Left ventricle myocardium inferior (tissue), 1 donor: ENCODE measurements at places on chromosomes 6 and 20. TPM values are rescaled to one million over a fixed set of nuclear protein-coding genes. Genes with fewer than 3 reads are reported as not detected.

MOXD1 gene
- 3.4 TPM for total RNA-seq

GRCh38 chr6:56232436-56232835 lies 14.9 kb downstream of the COL21A1 start:
- H3K27me3 ChIP-seq: no peaks in the 10 kb centered on the region
- no peak overlapping the region for H3K27ac ChIP-seq

LZTS3 gene
- 13.4 TPM for total RNA-seq

GRCh38 chr6:11552442-11552841 lies 14.9 kb downstream of the TMEM170B start:
- no peaks in the 10 kb centered on the region for H3K36me3 ChIP-seq
- no peaks in the 10 kb centered on the region for H3K4me1 ChIP-seq
- H3K27me3 ChIP-seq: no peaks in the 10 kb centered on the region
- DNase-seq: no peak

PLTP gene
- 84.1 TPM for total RNA-seq

RING1 gene
- total RNA-seq: 28.4 TPM

UST gene
- total RNA-seq: 3.3 TPM

PDYN gene
- total RNA-seq: not detected

GRCh38 chr20:48395816-48396546 lies 431.8 kb downstream of the PREX1 start:
- H3K27ac ChIP-seq: no peak overlapping the region
- no peaks in the 10 kb centered on the region for H3K36me3 ChIP-seq
- no peak overlapping the region for H3K4me3 ChIP-seq
- no peak for DNase-seq
- no peaks in the 10 kb centered on the region for H3K27me3 ChIP-seq
- H3K4me1 ChIP-seq: peaks cover 26% of the 10 kb centered on the region

GRCh38 chr6:105596284-105596755 lies 193.4 kb upstream of the PREP start:
- DNase-seq: no peak
- no peak overlapping the region for H3K27ac ChIP-seq

DNA sequence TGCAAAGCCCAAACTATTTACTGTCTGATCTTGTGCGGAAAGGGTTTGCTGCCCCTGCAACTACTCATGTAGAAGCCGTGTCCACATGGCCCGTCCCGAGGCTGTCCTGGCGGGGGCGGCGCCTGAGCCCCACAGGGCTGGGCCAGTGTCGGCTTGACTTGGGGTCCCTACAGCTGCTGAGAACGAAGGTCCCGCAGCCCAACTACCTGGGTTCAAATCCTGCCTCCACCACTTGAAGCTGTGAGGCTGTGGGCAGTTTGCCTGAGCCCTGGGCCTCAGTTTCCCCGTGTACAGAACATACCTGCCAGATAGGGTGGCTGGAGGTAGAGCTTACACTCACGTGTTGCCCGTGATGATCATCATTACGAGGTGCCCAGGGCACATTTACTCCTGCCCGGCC lies 111.1 kb downstream of the SULF2 start:
- no peak overlapping the region for H3K27ac ChIP-seq
- H3K36me3 ChIP-seq: peaks cover 23% of the 10 kb centered on the region
- no peak for DNase-seq
- no peaks in the 10 kb centered on the region for H3K27me3 ChIP-seq
- H3K4me1 ChIP-seq: peaks cover 7% of the 10 kb centered on the region

DNA sequence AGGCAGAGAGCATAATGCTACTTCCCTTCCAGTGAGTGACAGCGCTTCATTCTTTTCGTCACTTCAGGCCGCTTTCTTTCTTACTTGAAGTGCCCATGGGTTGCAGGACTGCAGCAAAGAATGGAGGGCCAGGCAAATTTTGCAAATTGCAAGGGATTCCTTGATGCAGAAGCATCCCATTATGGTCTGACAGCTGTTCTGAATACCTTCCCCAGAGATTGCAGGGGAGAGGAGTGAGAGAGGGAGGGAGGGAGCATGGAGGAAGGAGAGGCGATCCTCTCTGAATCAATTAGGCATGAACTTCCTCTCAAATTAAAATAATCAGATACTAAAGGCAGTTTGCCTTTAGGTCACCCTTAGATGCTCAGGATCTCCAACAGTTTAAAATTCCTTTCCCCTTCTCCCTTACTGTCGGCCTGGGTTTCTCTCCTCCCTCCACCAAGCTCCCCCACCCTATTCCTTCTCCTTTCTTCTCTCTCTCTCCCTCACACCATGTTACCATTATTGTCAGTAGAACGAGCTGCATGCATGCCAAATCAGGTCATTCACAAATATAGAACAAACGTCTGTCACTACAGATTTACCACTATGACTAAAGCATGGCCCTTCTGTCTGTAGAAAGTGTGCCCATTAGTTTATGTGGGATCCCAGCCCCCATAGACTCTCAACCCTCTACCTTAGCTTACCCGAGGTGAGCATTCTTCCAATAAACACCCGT lies 289.2 kb downstream of the CD83 start:
- H3K27ac ChIP-seq: no peak overlapping the region
- DNase-seq: no peak
- H3K4me1 ChIP-seq: peaks cover 7% of the 10 kb centered on the region
- H3K36me3 ChIP-seq: no peaks in the 10 kb centered on the region
- H3K4me3 ChIP-seq: no peak overlapping the region
- H3K27me3 ChIP-seq: no peaks in the 10 kb centered on the region

DNA sequence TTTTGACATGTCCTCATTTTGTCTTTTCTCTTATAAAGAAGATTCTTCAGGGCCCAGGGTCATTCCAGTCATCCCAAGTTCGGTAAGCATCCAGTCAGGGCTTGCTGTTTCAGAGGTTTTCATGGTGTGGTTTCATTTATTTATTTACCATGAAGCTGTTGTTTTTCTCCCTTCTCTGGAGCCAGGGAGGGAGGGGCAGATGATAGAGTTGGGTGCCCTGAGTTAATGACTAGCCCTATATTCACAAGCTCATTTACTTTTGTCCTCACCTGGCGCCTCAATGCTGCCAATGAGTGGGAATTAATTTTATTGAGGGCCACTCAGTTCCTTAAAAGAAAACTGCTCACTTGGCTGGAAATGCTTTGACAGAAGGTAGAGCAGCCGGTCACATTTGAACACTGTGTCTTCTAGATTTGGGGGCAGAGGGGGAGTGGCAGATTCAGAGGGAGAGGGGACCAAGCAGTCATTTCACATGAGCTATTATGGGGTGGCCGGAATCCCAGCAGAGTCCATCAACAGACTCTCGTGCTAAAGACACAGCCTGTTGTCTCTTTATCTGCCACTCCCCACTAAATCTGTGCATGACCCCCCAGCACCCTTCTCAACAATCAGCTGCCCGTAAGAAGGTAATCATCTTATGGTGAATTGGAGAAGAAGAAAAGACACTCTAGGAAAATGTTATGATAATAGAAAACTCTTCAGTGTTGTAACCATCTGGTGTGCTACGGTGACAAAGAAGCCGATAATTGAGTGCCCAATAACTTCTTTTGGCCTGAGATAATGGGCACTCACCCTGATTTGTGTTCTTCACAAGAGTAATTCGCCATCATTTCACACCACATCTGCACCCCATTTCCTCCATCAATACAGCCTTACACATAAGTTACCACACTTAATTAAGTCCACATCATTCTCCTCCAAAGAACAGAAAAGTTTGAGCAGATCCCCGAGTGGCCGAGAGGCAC lies 573.5 kb upstream of the JAG1 start:
- DNase-seq: no peak
- peaks cover 7% of the 10 kb centered on the region for H3K4me1 ChIP-seq
- no peak overlapping the region for H3K27ac ChIP-seq
- H3K4me3 ChIP-seq: no peak overlapping the region

DNA sequence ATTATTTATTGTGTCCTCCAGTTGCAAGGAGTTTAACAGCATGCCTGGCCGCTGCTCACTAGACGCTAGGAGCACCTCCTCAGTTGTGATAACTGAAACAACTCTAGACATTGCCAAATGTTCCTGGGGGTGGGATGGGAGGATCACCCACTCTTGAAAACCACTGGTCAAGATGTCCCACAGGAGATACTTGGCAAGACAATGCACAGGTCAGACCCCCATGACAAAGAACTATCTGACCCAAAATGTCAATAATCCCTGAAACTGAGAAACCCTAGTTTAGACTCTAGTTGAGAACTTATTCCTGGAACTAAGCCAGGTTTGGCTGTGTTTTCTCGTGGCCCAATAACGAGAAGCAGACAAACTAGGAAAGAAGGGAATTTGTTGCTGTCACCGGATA lies 9.5 kb upstream of the FKBPL start:
- H3K27me3 ChIP-seq: no peaks in the 10 kb centered on the region
- no peaks in the 10 kb centered on the region for H3K36me3 ChIP-seq
- no peak overlapping the region for H3K27ac ChIP-seq
- no peak overlapping the region for H3K4me3 ChIP-seq
- H3K4me1 ChIP-seq: no peaks in the 10 kb centered on the region

DNA sequence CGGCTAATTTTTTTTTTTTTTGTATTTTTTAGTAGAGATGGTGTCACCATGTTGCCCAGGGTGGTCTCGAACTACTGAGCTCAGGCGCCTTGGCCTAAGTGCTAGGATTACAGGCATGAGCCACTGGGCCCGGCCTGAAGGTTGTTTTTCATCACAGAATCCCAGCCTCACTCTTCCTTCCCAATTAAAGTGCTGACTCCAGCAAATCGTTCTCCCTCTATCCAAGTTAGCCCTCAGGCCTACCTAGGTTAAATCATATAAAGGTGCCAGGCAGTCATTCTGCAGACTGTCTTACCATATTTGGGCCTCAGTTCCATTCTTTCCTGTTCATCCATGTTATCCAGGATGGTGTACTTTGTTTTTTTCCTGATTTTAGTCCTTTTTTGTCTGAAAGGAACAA lies 56.4 kb downstream of the ALDH5A1 start:
- no peak overlapping the region for H3K4me3 ChIP-seq
- H3K36me3 ChIP-seq: no peaks in the 10 kb centered on the region
- H3K27me3 ChIP-seq: peaks cover 29% of the 10 kb centered on the region
- H3K27ac ChIP-seq: no peak overlapping the region
- DNase-seq: no peak
